ENCODE measurements at places on chromosomes 13 and 19.

DNA sequence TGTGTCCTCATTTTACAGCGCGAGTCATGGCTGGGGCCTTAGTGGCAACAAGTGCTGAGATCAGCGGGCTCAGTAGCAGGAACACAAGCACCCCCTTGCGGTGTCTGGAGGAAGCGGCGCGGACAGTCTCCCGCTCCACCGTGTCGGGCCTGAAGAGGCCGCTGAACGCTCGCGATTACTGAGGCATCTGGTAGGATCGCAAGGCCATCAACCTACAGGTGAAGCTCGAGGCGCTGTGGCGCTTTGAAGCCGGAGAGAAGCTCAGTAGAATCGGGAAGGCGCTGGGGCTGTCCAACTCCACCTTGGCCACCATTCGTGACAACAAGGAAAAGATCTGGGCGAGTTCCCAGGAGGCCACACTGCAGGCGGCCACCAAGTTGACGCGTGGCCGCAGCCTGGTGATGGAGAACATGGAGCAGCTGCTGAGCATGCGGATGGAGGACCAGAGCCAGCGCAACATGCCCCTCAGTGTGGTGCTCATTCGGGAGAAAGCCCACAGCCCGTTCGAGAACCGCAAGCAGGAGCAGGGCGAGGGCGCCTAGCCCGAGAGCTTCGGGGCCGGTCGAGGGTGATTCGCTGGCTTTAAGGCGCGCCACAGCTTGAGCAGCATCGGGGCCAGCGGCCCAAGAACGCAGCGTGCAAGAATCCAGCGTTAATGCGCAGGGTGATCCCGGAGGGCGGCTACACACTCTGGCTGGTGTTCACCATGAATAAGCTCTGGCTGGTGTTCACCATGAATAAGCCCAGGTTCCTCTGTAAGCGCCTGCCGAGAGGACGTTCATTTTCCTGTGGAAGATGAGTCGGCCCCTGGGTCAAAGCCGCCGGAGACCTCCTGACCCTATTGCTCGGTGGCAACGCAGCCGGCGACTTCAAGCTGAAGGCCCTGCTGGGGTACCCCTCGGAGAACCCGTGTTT is 8.3 kb upstream of the MZF1 start:
- peak; percentile 94 for DNase-seq

- DNase-seq, result no peak
Measured at GRCh38 chr19:6233056-6233826, 46.5 kb downstream of the MLLT1 start.

- no peak for DNase-seq
Measured at GRCh38 chr13:58908019-58908679, 1255.6 kb downstream of the DIAPH3 start.

- DNase-seq, result peak; percentile 26
Measured at GRCh38 chr19:21698215-21698614, 69.2 kb downstream of the ZNF100 start.

- no peak for DNase-seq
Measured at GRCh38 chr13:33033051-33033812, 17.0 kb downstream of the KL start.

- DNase-seq, result peak; percentile 50
Measured at GRCh38 chr13:100544866-100545683, 43.5 kb downstream of the GGACT start.

DNA sequence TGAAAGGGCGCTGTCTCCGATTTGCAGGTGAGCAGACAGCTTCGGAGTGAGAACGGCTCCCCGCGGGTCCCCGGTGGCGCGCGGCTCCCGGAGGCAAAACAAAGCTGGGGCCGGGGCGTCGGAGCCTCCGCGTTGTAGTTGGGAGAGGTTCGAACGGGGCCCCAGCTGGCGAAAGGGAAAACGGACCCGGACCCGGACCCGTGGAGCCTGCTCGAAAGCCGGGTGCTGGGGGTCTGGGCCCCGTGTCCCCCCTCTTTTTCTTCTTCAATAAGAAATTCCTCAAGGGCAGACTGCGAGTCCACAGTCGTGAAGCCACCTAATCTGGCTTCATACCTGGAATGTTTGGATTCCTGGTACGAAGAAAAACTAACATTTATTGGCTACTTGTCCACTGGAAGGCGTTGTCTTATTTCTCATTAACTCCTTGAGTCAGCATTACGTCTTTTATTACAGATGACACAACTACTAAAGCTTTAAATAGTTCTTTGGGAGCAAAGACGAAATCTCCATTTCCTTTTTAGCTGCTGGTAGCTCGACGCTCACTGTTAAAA is 632 bp upstream of the MTIF3 start:
- DNase-seq, result peak; percentile 52

DNA sequence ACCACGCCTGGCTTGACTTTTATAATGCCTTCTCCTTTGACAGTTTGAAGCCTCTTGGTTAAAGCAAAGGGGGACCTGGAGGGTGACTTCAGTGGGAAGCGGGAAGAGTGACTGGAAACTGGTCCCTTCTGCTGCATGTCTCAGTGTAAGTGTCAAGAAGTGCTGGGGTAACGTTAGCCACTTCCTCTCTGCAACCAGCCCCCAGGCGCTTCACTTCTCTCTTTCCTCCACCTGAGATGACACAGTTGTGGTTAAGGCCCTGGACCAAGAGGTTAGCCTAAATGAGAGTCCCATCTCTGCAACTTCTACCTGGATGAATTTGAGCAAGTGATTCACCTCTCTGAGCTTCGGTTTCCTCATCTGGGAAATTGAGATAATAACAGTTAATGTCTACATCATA is 16.3 kb downstream of the LEUTX start:
- no peak for DNase-seq

GRCh38 chr13:45932676-45933075 is 81.1 kb upstream of the SIAH3 start:
- DNase-seq, result no peak

- no peak for DNase-seq
Measured at GRCh38 chr13:67086260-67086659, 143.9 kb downstream of the PCDH9 start.

GRCh38 chr19:57241176-57241575 is 744 bp downstream of the ZNF805 start:
- peak; percentile 66 for DNase-seq

DNA sequence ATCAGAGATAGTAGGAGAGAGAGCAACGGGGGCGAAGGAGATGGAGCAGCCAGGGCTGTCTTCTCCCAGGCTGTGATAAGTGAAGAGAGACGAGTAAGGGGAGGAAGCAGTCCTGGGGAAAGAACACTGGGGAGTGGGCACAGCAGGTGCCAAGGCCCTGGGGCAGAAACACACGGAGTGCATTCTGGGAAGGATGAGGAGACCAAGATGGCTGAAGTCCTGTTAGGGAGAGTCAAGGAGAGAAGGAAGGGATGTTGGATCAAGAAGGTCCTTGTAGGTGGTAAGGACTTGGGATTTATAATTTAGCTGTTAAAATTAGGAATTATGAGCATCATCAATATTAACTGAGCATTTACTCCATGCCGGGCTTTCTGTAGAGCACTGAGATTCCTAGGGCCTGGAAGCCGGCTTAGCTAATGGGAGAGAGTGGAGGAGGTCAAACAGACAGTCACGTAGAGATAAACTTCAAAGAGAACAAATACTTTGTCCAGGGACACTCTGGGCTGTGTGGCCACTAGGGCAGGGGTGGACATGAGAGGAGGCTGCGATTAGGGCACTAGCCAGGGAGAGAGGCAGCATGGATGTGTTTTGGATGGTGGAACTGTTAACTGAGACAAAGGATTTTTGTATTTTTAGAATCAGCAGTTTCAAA is 134.2 kb upstream of the PEG3 start:
- no peak for DNase-seq

DNA sequence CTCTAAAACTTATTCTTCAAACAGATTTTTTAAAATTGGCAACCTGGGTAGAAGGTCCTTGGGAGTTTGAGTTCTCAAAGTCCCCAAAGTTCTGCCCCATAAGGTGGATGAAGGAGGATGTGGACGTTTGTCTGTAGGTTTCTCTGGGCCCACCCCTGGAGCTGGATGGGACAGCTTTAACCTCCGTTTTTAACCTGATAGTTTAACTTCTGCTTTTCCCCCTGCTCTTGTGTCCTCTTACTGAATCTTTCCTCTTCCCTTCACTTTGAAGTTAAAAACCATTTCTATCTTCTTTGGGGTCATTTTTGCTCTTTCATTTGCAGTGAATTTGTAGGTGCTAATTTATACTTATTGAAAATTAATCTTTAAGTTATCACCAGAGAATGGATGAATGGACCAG is 79.1 kb downstream of the ESD start:
- no peak for DNase-seq

DNA sequence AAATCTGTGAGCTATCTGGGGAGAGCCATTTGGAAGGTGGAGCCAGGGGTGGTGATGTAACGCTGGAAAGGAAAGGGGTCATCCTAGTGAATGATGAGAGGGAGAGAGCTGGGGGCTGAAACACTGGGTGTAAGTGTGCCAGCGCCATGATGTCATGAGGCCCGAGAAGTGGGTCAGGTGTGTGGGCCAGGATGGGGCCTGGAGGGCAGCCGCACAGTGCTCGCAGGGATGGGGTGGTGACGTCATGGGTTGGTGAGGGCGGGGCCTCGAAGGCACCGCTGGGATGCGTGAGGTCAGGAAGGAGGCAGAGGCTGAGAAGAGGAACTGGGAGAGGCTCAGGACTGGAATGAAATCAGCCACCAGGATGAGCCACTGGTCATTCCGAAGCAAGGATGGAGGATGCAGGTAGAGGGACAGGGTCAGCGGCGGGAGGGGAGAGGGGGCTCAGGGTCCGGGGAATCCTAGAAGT is 4.4 kb downstream of the CCDC61 start:
- peak; percentile 14 for DNase-seq
